ENCODE measurements at places on chromosomes 3 and 15. TPM values are rescaled to one million over a fixed set of nuclear protein-coding genes. Genes with fewer than 3 reads are reported as not detected.
A peak's percentile ranks its signal among the peaks of the same experiment; 100 is the strongest.

Gene FEZF2
- total RNA-seq, result not detected

Gene HCN4
- total RNA-seq, result not detected

Gene GOLGA8R
- 4.2 TPM for total RNA-seq

DNA sequence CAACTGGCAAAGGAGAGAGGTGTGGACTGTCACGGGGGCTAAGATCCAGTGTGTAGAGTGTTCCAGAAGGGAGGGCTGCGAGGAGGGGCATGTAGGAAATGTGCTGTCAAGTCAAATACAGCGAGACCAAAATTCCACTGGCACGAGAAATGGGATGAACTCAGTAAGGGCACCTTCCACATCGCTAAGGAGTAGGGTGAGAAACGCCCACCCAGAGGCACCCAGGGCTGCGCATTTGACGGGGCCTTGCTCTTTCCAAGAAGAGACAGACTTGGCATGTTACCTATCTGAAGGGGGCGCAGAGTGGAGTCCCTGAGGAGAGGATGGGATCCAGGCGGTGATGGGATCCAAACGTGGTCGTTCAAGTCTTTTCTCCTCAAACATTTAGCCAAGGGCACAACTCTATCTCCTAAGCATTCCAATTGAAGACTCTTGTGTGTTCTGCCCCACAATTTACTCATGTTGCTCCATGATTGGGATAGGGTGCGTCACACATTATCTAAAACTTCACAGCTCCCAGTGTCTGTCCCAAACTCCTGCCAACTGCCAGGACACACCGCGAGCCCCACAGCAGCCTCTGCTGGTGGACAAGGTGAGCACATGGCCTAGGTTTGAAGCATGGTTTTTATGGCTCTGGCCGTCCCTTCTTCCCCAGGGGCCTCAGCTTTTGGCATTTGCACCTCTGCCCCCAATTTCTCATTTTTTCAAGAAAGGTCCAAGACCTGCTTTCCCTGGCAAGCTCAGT lies 7.6 kb downstream of the SELENOS start:
- no peak overlapping the region for H3K4me3 ChIP-seq
- peaks cover 10% of the 10 kb centered on the region for H3K4me1 ChIP-seq
- DNase-seq, result no peak

- no peaks in the 10 kb centered on the region for H3K36me3 ChIP-seq
- no peaks in the 10 kb centered on the region for H3K27me3 ChIP-seq
- no peaks in the 10 kb centered on the region for H3K4me1 ChIP-seq
- H3K27ac ChIP-seq, result no peak overlapping the region
- no peak for DNase-seq
- H3K4me3 ChIP-seq, result no peak overlapping the region
Measured at GRCh38 chr3:8246070-8246469, 255.6 kb upstream of the LMCD1 start.

- no peak for DNase-seq
- H3K27ac ChIP-seq, result no peak overlapping the region
- H3K4me1 ChIP-seq, result no peaks in the 10 kb centered on the region
Measured at GRCh38 chr3:19074257-19074900, 73.9 kb upstream of the KCNH8 start.

GRCh38 chr3:102037209-102037608 lies 187.9 kb downstream of the NFKBIZ start:
- no peaks in the 10 kb centered on the region for H3K36me3 ChIP-seq
- no peak overlapping the region for H3K4me3 ChIP-seq
- H3K27me3 ChIP-seq, result no peaks in the 10 kb centered on the region
- H3K27ac ChIP-seq, result no peak overlapping the region

DNA sequence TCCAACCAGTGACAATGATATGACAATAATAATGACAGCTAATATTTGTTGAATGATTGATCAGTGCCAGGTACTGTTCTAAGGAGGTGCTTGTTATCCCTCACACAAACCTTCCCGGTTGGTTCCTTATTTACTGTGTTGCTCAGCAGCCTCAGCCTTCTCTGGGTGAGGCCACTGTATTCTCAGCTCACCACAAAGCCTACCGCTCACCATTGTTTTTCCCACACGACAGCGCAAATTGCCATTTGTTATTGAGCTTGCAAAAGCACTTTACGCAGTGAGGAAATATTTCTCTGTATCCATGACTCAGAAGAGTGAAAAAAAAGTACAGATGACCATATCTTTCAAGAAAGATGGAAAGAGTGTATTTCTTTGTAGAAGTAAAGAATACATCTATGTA lies 49.5 kb upstream of the PDZRN3 start:
- H3K27me3 ChIP-seq, result no peaks in the 10 kb centered on the region
- H3K4me3 ChIP-seq, result no peak overlapping the region
- no peaks in the 10 kb centered on the region for H3K4me1 ChIP-seq
- no peak for DNase-seq
- H3K36me3 ChIP-seq, result no peaks in the 10 kb centered on the region
- no peak overlapping the region for H3K27ac ChIP-seq

- no peak overlapping the region for H3K4me3 ChIP-seq
- H3K4me1 ChIP-seq, result no peaks in the 10 kb centered on the region
- no peak for DNase-seq
Measured at GRCh38 chr3:69292185-69292584, 93.7 kb downstream of the FRMD4B start.

- H3K4me1 ChIP-seq, result peaks cover 4% of the 10 kb centered on the region
- no peak for DNase-seq
- H3K36me3 ChIP-seq, result no peaks in the 10 kb centered on the region
- no peak overlapping the region for H3K27ac ChIP-seq
- H3K27me3 ChIP-seq, result no peaks in the 10 kb centered on the region
Measured at GRCh38 chr3:143170676-143171075, 51.1 kb downstream of the CHST2 start.

DNA sequence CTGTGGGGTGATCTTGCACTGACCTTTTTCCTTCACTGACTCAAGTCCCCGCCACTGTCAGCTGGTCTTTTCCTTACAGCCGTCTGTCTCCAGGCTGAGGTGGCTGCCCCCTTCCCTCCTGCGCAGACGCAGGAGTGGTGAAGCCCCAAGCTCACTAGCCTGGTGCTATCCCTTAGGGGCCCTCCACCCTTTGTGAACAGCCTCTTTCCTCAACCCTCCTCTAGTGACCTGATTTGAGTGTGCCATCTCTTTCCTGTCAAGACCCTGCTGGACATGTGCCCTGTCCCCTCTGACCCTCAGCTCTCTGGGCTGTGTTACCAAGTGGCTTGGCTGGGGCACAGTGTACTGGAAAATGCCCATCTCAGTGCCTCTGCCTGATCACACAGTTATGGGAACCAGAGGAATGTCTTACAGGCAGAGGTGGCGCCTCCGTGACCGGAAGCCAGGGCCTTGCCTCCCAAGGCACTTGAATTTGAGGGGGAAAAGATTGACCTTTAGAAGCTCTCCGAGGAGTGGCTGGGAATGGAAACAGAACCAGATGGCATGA lies 8.7 kb downstream of the KBTBD13 start:
- H3K36me3 ChIP-seq, result no peaks in the 10 kb centered on the region
- no peak overlapping the region for H3K4me3 ChIP-seq
- no peak for DNase-seq

- no peak for DNase-seq
- H3K4me3 ChIP-seq, result no peak overlapping the region
- no peaks in the 10 kb centered on the region for H3K36me3 ChIP-seq
- no peak overlapping the region for H3K27ac ChIP-seq
Measured at GRCh38 chr3:59424268-59425010, 374.6 kb upstream of the CFAP20DC start.

- no peak overlapping the region for H3K4me3 ChIP-seq
- H3K4me1 ChIP-seq, result no peaks in the 10 kb centered on the region
- H3K27me3 ChIP-seq, result no peaks in the 10 kb centered on the region
- no peak overlapping the region for H3K27ac ChIP-seq
- no peaks in the 10 kb centered on the region for H3K36me3 ChIP-seq
- DNase-seq, result no peak
Measured at GRCh38 chr3:21573291-21573690, 177.7 kb downstream of the ZNF385D start.

- no peaks in the 10 kb centered on the region for H3K27me3 ChIP-seq
- DNase-seq, result no peak
- no peaks in the 10 kb centered on the region for H3K36me3 ChIP-seq
Measured at GRCh38 chr3:21991061-21991460, 240.1 kb upstream of the ZNF385D start.

DNA sequence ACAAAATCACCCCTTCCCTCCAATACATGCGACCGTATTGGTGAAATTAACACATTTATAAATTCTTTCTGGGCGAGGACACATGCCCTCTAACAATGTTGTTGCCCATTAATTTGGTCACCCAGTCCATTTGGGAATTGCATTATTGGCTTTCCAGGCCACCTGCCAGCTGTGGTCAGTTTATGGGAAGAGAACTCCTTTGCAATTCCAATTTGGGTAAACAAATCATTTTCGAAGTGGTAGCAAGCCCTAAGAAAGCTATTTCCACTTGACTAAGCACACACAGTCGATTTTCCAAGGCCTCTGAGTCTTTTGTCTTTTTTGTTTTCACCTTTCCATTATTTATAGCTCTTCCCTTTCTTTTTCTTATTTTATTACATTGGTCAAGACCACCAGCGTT lies 362.3 kb upstream of the RGMA start:
- H3K36me3 ChIP-seq, result no peaks in the 10 kb centered on the region
- H3K4me3 ChIP-seq, result no peak overlapping the region
- no peaks in the 10 kb centered on the region for H3K4me1 ChIP-seq
- no peaks in the 10 kb centered on the region for H3K27me3 ChIP-seq

- H3K36me3 ChIP-seq, result no peaks in the 10 kb centered on the region
- no peaks in the 10 kb centered on the region for H3K4me1 ChIP-seq
- no peak for DNase-seq
- no peak overlapping the region for H3K4me3 ChIP-seq
Measured at GRCh38 chr3:56424885-56425284, 43.4 kb downstream of the ERC2 start.

- peak; percentile 67 for DNase-seq
- peaks cover 13% of the 10 kb centered on the region for H3K4me1 ChIP-seq
- H3K36me3 ChIP-seq, result no peaks in the 10 kb centered on the region
- H3K27ac ChIP-seq, result peak overlapping the region; percentile 96
- H3K27me3 ChIP-seq, result no peaks in the 10 kb centered on the region
Measured at GRCh38 chr3:157130467-157131251, 29.3 kb downstream of the CCNL1 start.

DNA sequence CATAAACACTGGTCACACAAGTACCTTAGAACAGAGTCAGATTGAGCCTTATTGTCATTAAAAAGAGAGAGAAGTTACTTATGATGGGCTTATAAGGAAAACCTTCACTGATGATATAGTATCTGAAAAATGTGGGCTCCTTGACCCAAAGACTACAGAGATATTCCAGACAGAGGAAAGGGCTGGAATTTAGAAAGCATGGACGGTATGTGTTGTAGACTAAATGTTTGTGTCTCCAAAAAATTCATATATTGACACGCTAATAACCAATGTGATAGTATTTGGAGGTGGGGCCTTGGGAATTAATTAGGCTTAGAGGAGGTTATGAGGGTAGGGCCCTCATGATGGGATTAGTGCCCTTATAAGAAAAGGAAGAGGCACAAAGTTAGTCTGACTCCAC lies 61.0 kb upstream of the DAZL start:
- DNase-seq, result no peak
- no peaks in the 10 kb centered on the region for H3K27me3 ChIP-seq
- no peak overlapping the region for H3K4me3 ChIP-seq
- no peaks in the 10 kb centered on the region for H3K36me3 ChIP-seq
- H3K4me1 ChIP-seq, result no peaks in the 10 kb centered on the region
- H3K27ac ChIP-seq, result no peak overlapping the region

DNA sequence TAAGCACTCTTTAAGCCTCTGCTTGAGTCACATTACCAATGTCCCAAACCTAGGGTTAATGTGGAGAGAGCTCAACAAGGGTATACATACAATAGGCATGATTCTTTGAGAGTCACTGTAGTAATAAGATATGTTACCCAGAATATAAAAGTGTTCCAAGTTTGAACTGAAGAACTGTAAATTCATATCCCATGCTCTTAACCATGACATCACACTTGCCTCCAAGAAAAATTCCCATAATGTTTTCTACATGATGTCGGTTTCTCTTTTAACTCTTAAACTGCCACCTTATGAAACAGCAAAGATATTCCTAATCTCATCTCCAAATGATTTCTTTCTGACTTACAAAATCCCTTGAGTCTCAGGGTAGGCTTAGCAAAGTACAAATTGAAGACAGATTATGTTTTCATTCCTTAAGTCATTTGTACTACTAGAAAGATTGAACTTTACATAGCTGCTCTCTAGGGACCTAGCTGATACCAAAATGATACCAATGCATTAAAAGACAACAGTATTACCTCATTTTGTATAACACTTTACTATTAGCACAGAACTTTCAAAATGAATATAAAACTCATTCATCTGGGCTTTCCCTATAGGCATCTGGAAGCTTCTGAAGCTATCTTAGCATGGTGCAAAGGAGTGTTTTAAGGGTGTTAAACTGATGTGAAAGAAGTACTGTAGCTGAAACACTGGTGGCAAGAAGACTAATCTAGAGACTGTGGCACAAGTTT lies 127.1 kb downstream of the KCNMB2 start:
- H3K36me3 ChIP-seq, result no peaks in the 10 kb centered on the region
- no peak for DNase-seq
- H3K27me3 ChIP-seq, result no peaks in the 10 kb centered on the region
- no peak overlapping the region for H3K4me3 ChIP-seq

GRCh38 chr3:112774293-112774926 lies 72.3 kb downstream of the CD200R1L start:
- no peak overlapping the region for H3K27ac ChIP-seq
- no peak for DNase-seq
- no peaks in the 10 kb centered on the region for H3K36me3 ChIP-seq
- H3K4me1 ChIP-seq, result no peaks in the 10 kb centered on the region
- no peak overlapping the region for H3K4me3 ChIP-seq

DNA sequence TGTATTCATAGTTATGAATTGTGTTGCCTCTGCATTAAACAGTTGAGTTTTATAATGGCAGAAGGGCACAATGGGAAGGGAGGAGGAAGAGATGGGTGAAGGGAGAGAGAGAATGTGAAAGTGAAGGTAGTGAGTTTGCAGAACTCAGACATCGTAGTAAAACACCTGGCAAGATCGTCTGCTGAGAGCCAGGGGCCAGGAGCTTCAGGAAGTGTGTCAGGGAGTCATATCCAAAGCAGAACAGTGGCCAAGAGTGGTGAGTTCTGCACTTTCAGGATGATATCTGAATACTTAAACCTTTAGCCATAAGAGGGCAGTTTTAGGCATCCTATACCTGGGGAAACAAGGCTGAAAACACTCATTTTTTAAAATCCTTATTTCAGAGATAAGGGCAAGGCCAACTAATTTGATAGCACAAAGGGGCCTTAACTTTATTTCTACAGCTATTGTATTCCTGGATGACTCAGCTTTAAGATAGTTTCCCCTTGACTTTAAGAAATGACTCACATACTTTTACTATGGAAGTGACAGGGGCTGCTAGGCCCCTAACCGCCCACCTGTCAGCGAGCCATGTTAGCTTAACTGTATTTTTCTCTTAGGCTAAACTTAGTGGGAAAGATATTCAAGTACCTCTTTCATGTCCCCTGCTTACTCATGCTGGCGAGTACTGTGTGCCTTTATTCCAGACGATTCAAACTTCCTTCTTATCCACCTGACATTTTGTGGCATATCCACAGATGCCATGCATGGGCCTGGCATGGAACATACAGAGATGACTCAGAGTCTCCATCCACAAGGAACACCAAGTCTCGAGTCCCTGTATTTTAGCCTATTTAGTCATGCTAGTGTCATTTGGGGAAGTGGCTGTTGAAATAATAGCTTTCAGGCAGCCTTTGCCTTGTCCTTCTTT lies 53.9 kb downstream of the RLBP1 start:
- no peak for DNase-seq
- H3K27ac ChIP-seq, result peak overlapping the region; percentile 34
- no peaks in the 10 kb centered on the region for H3K27me3 ChIP-seq
- no peak overlapping the region for H3K4me3 ChIP-seq

- no peak overlapping the region for H3K27ac ChIP-seq
- no peaks in the 10 kb centered on the region for H3K36me3 ChIP-seq
- no peak for DNase-seq
- no peaks in the 10 kb centered on the region for H3K27me3 ChIP-seq
Measured at GRCh38 chr3:139339219-139339906, 4.5 kb upstream of the MRPS22 start.
